Hippocampal formation (tissue), 2 donors: ENCODE measurements at places on chromosomes 2 and 18.

DNA sequence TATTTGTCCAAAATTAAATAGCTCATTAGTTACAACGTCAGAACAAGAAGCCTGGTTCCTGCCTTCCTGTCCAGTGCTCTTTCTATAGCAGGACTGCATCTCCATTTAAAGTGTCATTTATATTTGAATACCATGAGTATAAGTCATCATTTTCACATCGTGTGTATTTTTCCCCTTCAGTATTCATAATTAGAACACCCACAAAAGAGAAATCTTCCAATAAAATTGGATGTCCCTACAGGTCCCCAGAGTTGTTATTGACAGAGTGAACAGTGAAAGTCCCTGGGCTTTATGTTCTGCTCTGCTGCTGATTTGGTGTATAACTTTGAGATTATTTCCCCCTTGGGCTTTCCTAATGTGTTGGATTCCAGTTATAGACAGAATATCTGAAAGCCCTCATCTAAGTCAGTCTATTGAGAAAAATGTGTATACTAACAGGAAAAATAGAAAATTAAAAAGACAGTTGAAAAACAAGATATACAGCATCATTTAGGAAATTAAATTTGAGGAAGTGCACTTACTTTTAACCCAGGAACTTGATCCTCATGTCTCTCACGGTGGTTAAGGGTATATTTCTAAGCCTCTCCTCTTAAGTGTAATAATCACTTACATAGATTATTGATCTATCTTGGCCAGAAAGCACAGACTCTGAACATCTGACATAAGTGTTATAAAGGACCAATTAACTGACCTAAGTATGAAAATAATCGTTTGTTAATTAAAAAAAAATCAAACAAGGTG lies 15.2 kb upstream of the REV1 start:
- no peak for DNase-seq

GRCh38 chr2:161913865-161914264 lies 160.2 kb downstream of the DPP4 start:
- DNase-seq, result no peak

GRCh38 chr2:178380763-178381162 lies 70.2 kb downstream of the PRKRA start:
- DNase-seq, result no peak

DNA sequence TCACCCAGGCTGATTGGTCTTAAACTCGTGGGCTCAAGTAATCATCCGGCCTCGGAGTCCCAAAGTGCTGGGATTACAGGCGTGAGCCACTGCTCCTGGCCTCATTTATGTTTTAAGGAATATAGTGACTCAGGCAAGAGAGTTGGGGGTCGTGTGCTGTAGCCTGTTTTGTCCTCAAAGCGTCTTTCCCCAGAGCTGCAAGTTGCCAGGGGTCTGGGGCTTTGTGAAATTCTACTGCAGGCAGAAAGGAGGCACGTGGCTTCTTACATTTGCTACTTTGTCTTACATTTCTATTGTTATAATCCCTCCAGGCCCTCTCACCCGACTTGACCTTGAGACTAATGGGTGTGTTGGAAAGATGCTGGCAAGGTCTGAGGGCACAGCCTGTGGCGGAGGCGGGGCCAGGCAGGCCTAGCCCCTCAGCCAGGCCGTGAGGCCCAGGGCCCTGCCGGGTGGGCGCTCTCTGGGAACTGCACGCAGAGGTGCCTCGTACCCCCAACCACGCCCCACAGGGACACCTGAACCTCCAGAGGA lies 85.8 kb upstream of the NDUFV2 start:
- no peak for DNase-seq

DNA sequence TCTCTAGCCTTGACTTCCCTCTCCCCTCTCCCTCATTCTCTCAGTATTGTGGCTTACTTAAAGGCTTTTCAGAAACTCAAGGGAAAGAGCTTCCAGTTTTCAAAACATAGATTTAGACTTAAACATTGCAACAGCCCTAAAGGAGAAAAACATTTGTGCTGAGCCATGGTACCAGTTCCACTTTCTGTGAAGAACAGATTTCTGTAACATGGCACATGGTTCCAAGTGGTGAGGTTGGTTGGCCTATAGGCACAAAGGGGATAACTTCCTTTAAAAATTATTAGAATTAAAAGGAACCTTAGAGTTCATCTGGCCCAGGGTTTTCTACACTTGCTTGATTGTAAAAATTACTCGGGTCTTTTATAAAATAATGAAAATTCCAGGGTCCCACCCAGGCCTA lies 138.6 kb upstream of the CDCA7 start:
- no peak for DNase-seq

DNA sequence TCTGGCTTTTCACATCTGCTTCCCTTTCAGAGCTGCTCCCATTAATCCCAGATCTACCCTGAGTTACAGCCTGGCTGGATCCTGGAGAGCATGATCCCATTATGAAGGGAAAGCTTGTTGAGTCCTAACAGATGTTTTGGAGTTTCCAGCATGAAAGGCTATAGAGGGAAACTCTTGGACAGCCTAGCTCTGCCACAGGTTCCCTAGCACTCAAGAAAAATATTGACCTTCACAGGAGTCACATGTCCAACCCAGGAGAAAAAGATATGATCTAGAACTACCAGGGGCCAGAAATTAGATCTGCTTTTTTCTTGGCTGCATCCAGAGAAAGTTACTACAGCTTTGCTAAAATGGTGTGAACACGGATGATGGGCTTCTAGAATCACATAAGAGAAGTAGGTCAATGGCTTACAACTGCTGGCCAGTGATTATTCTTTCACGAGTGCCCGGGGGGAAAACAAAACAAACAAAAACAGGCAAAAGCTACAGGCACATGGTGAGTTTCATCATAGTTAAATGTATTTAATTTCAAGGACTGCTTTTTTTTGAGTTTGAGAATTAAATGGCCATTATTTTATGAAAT lies 15.9 kb downstream of the CCDC93 start:
- DNase-seq, result no peak

DNA sequence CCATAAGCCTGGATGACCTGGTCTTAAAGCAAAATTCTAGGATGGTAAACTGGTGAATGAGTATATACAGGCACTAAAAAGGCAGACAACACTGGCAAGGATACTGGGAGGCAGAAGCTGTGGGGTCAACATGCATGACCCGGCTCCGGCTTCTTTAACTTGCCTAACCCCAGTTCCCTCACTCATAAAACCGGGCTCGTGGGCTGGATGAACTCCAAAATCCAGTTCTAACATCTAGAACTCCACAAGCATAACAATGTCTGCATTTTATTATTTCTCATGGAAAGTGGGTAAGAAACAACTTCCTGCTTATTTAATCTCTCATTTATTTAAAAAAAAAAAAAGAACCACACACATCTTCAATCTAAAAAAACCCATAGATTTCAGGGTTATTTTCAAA lies 57.3 kb downstream of the FARSB start:
- no peak for DNase-seq

- no peak for DNase-seq
Measured at GRCh38 chr2:43111788-43112554, 114.4 kb downstream of the ZFP36L2 start.

GRCh38 chr2:232524771-232525170 lies 1.2 kb upstream of the CHRND start:
- no peak for DNase-seq

DNA sequence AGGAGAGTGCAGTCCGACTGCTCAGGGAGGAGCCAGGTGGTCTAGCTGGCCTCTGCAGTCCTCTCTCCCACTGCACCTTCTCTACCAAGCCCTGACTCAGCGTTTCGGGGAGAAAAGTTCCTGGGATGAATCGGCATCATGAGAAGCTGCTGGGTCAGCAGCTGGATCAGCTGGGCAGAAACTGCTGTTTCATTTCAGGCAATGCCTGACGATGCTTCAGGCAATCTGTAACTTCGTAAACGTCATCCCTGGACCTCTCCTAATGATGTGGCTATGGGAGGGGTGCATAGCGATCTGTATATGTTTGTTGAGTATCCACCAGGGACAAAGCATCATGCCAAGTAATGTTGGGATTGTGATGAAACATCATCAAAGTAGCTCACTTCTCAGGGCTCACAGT lies 20.7 kb downstream of the LIPG start:
- DNase-seq, result no peak

GRCh38 chr2:157831573-157832315 lies 44.4 kb downstream of the ACVR1 start:
- DNase-seq, result no peak

DNA sequence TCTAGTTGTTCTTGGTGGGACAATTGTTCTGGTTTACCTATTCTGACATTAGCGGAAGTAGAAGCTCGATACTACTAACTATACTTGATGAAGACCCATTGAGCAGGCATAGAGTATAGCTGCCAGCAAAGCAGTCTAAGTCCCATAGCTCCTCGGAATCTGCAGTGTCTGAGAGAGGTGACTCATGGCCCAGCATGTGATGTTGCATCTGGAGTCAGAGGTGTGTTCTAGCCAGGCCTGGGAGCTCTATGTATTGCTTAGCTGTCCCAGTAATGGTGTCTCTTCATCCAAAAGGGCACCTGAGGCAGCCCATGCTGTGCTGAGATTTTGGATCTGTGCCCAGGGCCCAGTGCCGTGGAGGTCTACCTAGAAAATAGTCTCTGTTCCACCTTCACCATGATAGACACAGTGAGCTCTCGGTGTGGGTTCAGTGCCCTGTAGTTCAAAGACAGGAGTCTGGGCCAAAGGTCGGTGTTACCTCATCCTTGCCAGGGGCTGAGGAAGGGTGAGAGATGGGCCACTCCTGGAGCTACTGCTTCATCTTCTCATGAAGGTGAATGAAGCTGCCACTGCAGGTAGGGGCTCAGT lies 47.3 kb downstream of the MEX3C start:
- no peak for DNase-seq

DNA sequence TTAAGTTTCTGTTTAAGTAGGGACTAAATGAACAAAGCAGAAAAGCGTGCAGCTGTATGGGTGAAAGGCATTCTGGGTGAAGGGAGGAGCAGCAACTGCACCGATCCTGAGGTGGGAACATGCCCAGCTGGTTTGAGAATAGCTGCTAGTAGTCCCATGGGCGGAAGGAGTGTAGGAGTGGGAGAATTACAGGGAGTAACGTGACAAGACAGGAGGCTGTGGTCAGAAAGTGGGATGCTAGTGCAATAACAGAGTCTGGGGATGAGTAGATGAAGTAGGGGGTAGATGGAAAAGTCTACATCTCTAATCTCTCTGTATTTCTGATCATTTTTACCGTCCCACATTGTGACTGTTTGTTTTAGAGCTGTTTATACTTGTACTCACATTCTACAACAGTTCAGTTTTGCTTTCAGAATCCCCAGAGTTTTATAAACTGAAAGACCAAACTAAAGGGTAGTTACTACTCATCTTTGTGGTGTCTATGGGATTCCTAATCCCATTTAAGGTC lies 118.9 kb downstream of the LCLAT1 start:
- no peak for DNase-seq

DNA sequence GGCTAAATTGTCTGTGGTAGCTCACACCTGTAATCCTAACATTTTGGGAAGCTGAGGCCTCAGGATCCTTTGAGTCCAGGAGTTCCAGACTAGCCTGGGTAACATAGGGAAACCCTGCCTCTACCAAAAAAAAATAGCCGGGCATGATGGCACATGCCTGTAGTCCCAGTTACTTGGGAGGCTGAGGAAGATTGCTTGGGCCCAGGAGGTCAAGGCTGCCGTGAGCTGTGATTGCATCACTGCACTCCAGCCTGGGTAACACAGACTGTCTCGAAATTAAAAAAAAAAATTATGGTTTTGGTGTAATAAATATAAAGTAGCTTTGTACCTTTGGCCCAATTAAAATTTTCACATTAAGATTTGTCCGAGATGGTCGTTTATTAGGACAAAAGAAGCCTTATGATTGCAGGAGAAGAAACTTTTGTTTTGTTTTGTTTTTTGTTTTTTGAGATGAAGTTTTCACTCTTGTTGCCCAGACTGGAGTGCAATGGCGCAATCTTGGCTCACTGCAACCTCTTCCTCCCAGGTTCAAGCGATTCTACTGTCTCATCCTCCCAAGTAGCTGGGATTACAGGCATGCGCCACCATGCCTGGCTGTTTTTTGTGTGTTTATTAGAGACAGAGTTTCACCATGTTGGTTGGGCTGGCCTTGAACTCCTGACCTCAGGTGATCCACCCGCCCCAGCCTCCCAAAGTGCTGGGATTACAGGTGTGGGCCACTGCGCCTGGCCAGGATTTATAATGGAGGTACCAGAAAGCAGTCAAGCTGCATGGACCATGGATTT lies 4.1 kb downstream of the MTA3 start:
- no peak for DNase-seq

DNA sequence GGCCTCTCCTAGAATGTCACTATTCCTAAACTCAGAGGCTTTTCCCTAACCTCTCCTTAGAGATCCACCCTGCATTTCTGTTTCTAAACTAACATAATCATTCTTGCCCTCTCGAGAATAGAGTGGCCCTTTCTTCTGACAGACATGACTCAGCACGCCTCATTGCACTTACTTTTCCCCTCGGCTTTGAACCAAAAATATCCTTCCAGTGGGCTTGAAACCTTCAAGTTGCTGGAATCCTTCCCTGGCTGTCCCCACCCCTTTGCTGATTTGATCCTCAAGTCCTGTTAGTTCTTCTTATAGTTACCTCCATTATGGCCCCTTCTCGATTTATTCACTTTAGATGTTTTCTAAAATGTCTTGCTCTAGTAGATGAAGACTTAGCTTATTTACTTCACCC lies 158.0 kb downstream of the LTBP1 start:
- DNase-seq, result no peak

DNA sequence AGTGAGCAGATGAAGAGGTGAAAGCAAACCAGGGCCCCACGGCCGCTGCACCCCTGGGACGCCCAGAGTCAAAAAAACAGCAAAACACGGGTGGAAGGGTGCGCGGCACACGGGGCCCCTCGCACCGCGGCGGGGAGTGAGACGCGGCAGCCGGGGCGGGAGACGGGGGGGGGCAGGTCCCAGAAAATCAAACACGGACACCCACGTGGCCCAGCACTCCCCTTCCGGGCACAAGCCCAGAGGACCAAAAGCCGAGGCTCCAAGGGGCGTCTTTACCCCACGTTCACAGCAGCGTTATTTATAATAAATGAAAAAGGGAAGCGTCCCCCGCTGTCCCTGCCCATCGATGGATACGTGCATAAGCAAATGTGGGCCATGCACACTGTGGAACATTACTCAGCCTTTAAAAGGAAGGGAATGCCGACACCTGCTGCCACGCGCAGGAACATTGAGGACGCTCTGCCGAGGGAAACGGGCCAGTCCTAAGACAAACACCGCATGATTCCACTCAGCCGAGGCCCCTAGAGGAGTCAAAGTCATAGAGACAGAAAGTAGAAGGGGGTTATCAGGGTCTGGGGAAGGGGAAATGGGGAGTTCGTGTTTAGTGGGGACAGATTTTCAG lies 677 bp upstream of the COPS9 start:
- DNase-seq, result no peak

DNA sequence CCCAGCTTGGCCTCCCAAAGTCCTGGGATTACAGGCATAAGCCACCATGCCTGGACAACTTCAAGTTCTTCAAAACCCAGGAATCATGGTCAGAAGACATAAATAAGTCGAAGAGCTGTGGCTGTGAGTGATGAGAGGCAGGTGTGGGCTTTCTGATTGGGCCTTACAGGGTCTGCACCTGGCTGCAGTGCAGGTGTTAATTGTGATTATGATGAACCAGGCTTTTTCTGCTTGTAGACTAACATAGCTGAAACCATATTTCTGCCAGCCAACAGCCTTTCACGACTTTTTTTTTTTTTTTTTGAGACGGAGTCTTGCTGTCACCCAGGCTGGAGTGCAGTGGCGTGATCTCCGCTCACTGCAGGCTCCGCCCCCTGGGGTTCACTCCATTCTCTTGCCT lies 14.9 kb upstream of the DTNB start:
- DNase-seq, result no peak
